Tongue (tissue), 3 donors: ENCODE measurements at places on chromosomes 6 and 20. TPM values are rescaled to one million over a fixed set of nuclear protein-coding genes. Genes with fewer than 3 reads are reported as not detected.

- DNase-seq, result no peak
These were observed 293.2 kb downstream of the QKI start for GRCh38 chr6:163707387-163708355.

The ORC3 gene
- 27.6 TPM for total RNA-seq

GRCh38 chr6:159978291-159979135, 9.6 kb downstream of the IGF2R start:
- DNase-seq, result no peak

GRCh38 chr20:5067877-5068645, 51.7 kb downstream of the PCNA start:
- no peak for DNase-seq

DNA sequence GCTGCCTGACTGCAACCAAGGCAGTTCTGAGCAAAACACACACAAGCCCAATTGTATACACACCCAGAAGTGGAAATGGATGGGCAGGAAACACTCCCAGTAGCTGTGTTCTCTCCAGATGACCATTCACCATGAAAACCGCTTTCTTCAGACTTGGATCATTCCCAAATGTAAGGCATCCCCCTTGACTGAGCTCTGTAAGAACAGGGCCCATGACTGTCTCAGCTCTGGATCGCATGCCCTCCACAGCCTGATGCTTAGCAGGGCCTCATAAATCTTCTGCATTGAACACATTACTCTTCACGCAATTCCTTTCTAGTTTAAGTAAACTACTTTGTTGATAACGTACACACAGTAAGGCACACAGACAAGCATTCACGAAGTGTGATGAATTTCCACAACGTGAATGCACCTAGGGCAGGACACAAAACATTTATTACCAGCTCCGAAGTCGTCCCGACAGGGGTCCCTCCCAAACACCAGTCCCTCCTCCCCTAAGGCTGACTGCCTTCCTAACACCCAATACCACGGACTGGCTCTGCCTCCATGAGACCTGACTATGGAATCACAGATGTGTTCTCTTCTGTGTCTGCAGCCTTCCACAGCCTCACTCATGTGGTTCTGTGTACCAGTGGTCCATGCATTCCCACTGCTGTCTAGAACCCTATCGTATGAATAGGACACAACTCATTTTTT, 31.7 kb downstream of the BMP7 start:
- no peak for DNase-seq

The GPLD1 gene
- total RNA-seq, result 1.3 TPM

The GJA1 gene
- total RNA-seq, result 102 TPM

DNA sequence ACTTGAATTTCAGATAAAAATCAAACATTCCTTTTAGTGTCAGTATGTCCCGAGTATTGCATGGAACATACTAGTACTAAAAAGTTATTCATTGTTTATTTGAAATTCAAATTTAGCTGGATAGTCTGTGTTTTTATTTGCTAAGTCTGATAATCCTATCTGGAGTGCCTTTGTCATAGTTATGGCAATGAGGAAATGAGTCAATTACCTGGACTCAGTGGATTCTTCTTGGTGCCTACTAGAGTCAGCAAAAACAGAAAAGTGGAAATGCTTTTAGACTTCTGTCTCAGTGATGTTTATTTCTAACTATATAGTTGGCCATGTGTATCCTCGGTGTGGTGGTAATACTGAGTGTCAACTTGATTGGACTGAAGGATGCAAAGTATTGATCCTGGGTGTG, 121.3 kb upstream of the EEF1E1 start:
- no peak for DNase-seq

The PRKN gene
- total RNA-seq, result 7.0 TPM

- no peak for DNase-seq
These were observed 750.0 kb downstream of the TBC1D32 start for GRCh38 chr6:120584111-120584760.

The KHDC1 gene
- 3.2 TPM for total RNA-seq

The SLC22A1 gene
- total RNA-seq, result not detected

The XKR7 gene
- under 0.01 TPM for total RNA-seq

GRCh38 chr6:11313207-11313606, 80.7 kb upstream of the NEDD9 start:
- no peak for DNase-seq

GRCh38 chr6:39530201-39530759, 194.9 kb downstream of the KIF6 start:
- peak; percentile 20 for DNase-seq

DNA sequence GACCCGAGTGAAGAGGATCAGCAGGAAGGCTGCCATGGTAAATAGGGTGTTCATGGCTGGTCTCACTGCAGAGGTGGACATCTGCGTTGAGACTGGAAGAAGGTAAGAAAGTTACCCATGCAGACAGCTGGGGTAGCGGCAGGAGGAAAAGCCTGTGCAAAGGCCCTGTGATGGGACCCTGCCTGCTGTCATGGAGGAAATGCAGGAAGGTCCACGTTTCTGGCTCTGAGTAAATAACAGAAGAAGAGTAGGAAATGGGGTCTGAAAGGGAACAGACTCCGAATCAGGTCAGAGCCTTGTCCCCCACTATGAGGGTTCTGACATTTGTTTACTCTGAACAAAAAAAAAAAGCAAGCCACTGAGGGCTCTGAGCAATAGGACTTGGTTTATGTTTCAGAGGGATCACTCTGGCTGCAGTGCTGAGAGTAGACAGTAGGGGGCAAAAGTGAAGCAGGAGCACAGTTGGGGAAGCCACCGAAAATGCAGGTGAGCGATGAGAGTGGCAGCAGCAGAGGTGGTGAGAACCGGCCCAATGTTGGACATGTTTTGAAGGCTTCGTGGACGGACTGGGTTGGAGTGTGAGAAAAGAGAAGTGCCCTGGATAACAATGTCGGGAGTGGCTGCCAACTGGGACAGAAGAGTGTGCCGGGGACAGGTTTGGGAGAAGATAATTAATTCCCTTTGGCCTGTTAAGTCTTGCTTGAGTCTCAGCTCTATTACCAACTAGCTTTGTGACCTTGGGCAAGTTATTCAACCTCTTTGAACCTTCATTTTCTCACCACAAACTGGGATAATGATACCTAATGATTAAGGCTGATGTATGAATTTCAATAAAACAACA, 57.9 kb upstream of the MAP7 start:
- DNase-seq, result peak; percentile 59

The LPIN3 gene
- 11.0 TPM for total RNA-seq

The TMC2 gene
- total RNA-seq, result not detected

- no peak for DNase-seq
These were observed 16.1 kb upstream of the PBOV1 start for GRCh38 chr6:138234363-138234762.

DNA sequence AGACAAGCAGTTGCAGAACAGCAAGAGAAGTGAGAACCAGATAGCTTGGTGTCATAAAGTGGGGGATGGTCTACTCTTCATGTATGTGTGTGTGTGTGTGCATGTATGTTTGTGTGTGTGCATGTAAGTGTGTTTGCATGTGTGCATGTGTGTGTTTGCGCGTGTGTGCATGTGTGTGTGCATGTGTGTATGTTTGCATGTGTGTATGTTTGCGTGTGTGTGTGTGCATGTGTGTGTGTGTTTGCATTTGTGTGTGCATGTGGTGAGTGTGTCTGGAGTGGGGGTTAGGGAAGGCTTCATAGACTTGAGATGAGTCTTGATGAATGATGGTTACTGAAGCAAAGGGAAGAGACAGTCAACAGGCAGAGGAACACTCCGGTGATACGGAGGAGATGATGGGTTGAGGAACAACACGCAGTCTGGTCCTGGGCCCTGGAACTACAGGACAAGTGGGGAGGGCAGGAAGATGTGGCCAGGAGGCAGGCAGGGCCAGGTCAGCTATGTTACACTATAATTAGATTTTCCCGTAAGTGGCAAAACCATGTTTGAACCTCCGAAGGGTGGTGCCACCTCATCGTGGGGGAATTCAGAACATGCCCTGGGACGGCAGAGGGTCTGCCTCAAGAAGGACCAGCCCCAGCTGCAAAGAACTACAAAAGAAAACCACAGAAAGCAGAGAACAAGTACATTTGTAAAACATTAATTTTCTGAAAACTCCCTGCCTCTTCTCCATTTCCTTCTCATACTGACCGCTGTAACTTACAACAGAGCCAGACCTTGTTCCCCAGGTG, 38.7 kb upstream of the PDE10A start:
- DNase-seq, result no peak

The OR2J3 gene
- not detected for total RNA-seq

DNA sequence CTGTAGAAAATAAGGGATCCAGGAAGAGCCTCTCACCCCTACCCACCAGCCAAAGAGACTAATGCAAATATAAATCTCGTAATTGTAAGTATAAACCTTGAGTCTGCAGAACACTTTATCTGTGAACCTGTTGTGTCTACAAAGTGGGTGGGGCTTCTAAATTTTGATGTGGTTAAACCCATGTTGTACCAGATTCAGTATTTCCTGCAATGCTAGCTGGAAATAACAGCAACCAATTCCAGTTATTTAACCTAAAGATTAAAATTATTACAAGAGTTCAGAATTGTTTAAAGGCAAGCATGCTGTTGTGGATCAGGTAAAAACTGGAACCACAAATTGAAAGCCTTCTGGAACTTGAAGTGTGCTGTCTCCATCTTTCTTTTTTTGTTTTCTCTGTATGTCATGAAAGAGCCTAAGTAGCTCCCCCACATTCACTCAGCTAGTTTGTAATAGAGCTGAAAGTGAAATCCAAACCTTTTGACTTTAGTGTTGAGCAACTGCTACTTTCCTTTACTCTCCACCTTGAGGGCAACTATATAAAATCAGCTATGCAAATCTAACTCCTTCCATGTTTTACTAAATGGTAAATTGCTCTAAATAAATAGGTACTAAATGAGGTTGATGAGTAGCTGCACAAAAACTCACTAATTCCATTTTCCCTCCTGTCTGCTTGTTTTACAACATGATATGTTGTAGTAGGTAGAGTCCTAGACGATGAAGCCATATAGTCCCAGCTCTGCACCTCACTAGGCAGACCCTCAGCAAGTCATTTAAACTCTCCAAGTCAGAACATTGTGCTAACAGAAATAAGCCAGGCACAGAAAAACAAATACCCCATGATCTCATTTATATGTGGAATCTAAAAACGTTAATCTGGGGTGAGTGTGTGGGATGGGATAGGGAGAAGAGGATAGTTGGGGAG, 17.9 kb upstream of the THEMIS start:
- no peak for DNase-seq

DNA sequence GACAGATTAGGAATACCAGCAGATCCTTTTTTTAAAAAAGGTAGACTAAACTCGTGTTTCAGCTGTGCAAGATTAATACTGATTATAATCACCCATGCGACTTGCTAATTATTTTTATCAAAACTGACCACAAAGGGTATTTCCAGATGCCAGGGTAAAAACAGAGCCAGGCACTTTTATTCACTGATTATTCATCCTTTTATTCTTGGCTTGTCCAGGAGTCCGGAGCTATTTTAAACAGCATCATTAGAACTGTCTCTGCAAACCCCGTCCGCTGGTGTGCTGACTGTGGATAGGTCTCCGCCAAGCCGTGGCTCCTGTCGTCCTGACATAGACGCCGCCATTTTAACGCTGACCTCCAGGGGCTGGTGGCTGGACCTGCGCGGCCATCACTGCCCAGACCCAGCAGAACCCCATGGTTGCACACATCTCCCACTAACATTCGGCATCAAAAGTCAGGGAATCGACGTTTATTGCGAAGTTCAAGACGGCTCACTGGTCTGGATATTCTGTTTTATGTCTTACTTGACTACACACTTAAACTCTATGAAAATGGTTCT, 364.8 kb downstream of the THBS2 start:
- DNase-seq, result no peak

GRCh38 chr6:105452924-105453756, 50.3 kb upstream of the PREP start:
- DNase-seq, result no peak
